ENCODE measurements at places on chromosomes 1 and 21.
A peak's percentile ranks its signal among the peaks of the same experiment; 100 is the strongest.

- DNase-seq: no peak
Measured at GRCh38 chr1:192067360-192067759, 90.9 kb upstream of the RGS18 start.

DNA sequence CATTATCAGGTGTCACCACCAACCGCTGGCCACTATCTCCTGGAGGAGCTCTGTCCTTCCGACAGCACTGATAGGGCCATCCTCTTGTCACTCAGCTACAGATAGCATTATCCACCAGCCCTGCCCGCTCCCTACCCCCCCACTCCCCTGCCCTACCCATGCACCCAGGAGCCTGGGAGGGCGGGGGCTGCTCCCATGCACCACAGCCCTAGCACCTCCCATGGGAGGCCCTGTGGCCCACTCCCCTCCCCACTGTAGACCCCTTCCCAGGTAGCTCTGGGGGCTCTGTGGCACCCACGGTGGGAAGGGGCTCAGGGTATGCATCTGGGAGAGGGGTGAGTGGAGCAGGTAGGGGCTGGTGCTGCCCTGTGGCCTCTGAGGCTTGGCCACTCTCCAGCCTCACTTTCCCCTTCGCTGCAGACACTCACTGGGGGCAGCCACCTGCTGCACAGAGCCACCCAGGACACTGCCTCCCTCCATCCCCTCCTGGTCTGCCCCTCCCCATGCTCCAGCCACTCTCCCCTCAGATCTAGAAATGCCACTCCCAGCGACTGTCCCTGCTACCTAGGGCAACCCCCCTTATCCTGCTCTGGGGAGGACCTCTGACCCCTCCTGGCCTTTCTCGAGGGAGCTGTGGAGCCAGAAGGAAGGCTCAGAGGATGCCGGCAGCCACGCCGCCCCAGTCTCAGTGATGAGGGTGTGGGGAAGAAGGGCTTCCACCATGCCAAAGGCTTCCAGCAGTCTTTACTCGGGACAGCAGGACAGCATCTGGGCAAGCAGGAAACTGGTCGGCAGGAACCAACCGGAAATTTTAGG is 58.5 kb downstream of the WNT9A start:
- DNase-seq: no peak

GRCh38 chr1:79133774-79134364 is 127.3 kb upstream of the ADGRL4 start:
- DNase-seq: no peak

DNA sequence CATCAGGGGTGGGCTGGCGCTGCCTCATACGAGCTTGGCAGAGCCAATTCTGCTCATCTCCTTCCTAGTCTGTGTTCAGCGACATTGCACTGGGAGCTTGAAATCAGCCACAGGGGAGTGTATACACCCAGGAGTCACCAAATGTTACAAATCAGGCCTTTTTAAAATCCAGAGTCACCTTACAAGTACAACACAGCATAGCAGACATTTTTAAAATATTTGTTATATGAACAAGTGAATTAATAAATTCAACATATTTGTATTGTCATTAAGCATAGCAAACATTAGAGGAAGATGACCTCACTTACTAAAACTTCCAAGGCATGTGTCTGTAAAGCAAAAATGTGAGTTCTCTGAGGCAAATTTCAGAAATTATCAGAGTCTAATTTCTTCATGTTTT is 210.0 kb downstream of the HLX start:
- DNase-seq: no peak

GRCh38 chr1:32960342-32960741 is 4.3 kb downstream of the RNF19B start:
- no peak for DNase-seq

DNA sequence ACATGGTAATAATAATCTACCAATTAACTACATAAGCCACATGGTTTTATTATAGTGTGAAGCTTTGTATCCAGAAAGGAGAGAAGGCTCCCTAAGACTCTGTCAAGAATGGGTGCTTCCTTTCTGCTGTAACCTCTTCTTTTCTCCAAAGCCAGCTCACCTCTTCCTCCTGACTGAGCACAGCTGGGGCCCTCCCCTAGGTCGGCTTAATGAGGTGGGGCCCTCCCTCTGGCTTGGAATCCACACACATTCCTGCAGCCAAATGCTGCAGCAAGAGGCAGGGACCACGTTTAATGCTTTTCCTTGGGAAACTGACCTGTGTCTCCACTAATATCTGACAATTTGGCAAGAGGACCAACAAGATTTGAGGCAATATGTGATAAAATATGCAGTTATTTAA is 94.8 kb downstream of the DSCAM start:
- no peak for DNase-seq

DNA sequence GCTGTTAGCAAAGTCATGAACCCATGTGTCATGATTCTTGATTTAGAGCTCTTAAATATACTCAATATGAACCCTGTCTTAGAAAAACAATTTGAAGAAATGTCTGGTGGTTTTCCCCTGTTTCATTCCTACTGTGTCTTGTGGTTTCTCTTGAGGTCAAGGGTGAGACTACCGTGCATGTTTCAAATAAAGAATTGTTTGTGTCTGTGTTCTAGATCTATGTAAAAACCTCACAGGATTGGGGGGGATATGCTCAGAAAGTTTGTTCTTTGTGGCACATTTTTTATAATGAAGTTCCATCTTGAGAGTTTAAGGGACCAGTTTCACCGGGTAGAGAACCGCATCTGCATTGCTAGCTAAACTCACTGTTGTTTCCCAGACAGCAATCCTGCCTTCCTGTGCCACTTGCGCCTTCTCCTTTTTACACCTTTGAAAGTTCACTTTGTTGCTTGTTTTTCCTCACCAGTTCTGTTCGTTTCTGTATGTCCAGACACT is 30.9 kb upstream of the CACYBP start:
- DNase-seq: peak; percentile 52

DNA sequence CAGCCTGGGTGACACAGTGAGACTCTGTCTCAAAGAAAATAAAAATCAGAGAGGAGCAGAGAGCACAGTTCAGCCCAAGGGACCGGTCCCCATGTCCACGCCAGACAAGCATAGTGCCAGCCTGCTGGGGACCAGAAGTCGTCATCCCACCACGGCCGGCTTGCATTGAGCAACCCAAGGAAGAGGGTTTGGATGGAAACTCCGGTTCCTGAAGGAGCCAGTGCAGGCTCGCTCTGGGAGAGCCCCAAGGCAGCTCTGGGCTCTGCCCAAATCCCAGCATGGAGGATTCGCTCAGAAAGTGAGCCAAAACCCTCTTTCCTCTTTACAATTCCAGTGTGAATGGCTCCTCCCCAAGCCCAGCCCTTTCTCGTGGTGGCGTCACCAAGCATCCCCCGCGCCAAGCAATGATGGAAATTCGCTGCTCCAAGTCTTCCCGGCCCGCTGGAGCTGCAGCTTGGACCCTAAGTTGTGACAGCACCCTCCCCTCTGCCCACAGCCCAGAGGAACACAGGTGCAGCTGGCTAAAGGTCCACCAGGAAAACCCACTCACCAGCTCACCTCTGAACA is 64.1 kb upstream of the SLC25A33 start:
- DNase-seq: no peak

DNA sequence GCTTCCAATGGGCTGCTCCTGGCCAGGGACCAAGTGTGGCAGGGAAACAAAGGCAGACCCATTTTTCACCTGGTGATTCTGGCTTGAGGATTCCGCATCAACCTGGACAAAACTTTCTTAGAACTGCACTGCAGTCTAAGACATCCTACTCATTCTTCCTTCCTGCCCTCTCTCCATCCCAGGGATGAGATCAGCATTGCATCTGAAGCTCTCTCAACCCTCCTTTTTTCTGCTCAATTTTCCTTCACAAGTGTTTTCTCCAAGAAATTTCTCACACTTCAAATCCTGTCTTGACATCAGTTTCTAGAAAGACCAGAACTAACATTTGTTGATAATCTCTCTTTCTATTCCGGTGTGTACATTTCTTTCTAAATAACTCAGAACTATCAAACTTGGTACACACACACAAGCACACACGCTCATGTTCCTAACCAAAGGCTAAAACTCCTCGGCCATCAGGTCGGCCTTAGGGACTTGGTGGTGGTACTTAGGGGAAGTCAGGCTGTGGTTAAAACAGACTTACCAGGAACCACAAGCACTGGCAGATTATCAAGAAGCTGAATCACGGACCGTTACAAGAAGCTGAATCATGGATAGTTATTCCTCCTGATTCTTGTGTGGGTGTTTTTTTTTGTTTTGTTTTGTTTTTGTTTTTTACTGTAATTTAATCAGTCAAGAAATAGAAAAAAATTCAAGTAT is 21.0 kb upstream of the CXADR start:
- peak; percentile 79 for DNase-seq

DNA sequence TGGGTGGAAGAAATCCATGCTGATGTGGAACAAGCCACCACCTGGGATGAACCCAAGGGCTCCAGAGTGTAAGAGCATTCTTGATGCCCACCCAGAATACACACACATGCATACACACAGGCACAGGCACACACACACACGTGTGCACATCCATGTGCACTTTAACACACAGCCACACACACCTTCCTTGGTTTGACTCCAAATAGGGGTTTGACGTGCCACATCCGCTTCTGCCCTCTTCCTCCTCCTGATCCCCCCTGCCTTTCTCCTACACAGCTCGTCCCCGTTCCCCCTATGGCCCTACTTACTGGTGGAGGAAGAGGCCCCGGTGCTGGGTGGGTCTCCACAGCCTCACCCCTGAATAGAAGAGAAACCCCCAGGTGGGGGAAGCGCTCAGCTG is 16.0 kb downstream of the SPATA21 start:
- no peak for DNase-seq

- no peak for DNase-seq
Measured at GRCh38 chr21:38973552-38973951, 167.8 kb downstream of the ETS2 start.

- DNase-seq: no peak
Measured at GRCh38 chr21:45897191-45898027, 84.2 kb upstream of the COL6A1 start.

DNA sequence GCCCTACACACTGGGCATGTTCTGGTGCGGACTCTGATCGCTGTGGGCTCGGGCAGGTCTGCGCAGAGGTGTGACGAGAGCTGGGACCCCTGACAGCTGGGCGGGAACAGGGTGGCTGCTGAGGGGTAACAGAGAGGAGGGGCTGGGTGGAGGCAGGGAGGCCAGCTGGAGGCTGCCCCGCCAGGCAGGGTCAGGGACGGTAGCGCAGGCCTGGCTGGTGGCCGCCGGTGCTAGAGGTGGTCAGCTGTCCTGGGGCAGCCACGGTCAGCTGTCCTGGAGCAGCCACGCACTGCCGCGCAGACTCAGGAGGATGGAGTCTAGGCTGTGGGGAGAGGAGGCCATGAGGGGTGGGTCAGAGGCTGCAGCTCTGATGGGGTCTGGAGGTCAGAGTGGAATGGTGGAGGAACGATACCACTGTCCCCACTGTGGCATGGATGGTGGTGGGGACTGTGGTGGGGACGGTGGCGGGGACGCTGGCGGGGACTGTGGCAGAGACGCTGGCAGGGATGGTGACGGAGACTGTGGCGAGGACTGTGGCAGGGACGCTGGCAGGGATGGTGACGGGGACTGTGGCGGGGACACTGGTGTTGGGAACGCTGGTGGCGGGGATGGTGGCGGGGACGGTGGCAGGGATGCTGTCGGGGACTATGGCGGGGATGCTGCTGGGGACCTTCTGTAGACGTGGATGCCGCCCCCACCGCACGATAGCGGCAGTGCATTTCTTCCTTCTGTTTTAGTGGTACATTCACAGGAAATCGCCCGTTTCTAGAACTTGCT is 21.3 kb upstream of the LRRC3 start:
- DNase-seq: no peak

DNA sequence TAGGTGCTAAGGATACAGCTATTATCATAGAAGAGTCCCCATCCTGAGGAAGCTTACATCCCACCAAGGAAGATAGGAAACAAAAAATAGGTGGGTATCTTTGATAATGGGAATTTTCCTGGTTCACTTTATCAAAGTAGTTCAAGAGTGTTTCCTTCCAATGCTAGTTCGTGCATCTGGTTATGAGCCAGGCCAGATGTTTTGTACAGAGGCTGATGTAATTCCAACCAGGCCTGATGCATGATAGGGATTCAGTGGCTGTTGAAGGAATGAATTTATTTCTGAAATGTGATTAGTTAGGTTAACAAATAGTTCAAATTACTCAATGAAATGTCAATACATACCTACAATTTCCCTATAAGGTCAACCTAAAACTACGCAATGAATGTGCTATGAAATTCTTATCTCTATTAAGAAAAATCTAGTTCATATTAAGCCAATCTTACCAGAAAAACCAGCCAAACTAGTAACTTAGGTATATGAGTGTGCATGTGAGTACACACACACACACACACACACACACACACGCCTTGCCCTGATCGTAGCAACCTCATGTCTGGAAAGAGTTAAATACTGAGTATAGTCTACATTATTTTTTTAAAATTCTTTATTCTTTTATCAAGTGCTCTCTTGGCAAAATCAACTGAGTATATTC is 9.5 kb upstream of the ZBTB18 start:
- DNase-seq: no peak

DNA sequence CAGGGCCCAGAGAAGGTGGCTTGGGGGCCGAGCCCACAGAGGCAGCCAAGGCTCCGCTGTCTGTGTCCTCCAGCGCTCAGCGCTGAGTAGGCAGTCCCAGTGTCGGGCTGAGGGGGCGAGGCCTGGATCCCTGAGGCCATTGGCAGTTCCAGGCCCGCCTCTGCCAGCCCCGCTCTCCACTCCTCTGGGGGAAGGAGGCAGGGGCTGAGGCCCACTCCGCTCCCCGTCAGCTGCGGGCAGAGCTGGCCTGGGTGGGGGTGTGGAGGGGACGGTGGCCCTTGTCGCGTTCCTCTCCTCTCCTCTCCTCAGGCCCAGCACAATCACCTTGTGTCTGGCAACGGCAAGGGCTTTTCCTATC is 132.8 kb downstream of the CASZ1 start:
- no peak for DNase-seq

- DNase-seq: no peak
Measured at GRCh38 chr1:14561014-14561693, 37.3 kb upstream of the KAZN start.

DNA sequence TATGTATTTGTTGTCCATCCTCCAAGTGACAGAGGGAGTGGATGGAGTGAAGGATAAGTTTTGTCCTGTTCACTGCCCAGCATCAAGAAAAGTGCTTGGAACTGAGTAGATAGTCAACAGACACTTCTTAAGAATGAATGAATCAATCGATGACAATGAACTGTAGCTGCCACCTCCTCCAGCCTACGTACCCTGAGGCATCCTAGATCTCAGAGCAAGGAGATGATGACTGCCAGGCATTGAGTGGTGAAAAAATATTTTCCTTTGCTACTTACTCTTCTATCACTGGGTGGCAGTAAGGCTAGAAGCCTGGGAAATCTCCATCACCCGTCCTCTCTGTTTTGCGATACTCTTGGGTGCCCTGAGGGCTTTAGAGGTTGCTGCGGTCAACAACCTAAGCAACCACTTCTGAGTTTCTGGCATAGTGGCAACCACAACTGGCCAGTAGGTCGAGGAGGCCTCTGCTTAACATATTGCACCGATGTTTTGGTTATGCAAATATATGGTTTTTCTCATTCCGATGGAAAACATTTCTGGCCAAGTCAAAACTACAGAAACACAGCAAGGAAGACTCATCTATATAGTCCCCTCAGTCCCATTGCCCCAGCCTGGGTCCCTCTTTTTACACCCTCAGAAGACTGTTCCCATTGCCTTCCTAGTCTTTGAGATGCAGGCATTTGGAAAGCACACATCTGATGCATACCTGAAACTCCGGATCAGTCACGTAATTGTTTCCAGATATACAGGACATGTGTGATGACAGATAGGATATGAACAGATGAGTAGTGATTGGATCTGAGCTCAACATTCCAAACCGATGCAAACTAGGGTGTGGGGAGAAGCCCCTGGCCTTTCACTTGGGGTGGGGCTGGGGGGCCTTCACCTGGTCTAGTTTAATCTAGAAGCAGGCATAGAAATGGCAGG is 136.8 kb downstream of the RUNX1 start:
- no peak for DNase-seq
